Astrocyte (in vitro differentiated cells and primary cell): ENCODE measurements at places on chromosomes 4 and X. TPM values are rescaled to one million over a fixed set of nuclear protein-coding genes. Genes with fewer than 3 reads are reported as not detected.

GRCh38 chr4:80228460-80228859 lies 31.2 kb downstream of the PRDM8 start:
- no peak for DNase-seq

GRCh38 chr4:113785781-113786180 lies 24.2 kb upstream of the CAMK2D start:
- DNase-seq, result no peak

DNA sequence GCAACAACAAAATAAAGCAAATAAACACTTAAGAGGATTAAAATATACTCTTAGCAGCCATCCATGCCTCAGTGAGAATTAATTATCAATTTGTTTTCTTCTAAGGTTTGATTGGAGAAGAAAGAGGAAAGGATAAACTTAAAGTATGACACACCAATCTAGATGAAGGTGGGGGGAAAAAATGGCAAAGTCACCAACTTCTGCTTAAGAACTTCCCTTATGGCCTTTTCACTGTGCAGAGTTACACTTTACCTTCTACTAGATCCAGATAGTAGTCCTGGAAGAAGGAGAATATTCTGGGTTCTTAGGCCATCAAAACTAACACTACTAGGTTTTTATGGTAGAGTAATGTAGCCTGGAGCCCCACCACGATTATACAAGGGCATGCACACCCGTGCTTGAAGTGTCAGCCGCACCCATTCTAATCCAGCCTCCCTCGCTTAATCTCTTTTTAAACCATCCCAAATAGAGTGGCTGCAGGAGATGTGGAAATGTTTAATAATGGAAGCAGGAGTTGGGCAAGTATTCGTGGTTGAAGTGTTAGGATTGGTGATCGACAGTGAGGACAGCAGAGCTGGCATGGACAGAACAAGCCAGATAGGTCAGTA lies 14.1 kb downstream of the ENPEP start:
- DNase-seq, result no peak

GRCh38 chr4:7827566-7827965 lies 112.1 kb downstream of the AFAP1 start:
- no peak for DNase-seq

DNA sequence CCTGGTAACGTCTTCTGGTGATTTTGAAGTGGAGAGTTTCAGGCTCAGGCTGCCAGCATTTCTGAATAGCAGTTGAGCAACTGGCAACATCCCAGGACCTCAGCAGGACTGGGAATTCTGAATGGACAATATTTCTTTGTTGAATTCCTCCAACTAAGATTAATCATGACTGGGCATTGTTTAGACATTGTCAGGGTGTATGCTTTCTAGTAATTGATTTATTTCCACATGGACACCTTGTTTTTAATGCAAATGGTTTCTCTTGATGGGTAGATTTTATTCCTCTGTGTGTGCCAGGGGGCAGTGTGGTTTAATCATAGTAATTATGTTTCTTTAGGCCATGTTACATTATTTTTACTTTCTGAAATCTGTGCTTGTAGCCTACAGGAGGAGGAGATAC lies 1004.7 kb upstream of the LCORL start:
- peak; percentile 76 for DNase-seq

DNA sequence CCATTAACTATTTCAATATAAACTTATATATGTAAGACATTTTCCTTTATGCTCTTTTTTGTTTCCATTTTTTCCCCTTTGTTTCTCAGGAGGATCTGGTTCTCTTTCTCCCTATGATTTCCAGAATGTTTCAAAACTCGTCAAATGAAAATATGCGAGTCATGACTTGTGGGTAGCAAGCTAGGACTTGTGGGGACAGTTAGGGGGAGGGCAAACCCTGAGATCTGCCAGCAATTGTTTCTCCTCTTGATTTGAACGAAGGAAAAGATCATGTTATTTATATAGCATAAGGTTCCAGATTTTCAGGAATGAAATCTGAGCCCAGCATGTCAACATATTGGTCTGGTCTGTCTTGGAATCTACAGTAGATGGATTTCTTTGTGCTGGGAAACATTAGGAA lies 28.9 kb upstream of the GPC4 start:
- no peak for DNase-seq

GRCh38 chrX:23134136-23134535 lies 134.4 kb downstream of the DDX53 start:
- no peak for DNase-seq

GRCh38 chr4:81215931-81216330 lies 909 bp upstream of the PRKG2 start:
- DNase-seq, result no peak

- peak; percentile 19 for DNase-seq
These were observed 29.5 kb upstream of the IRF2 start for GRCh38 chr4:184503869-184504300.

DNA sequence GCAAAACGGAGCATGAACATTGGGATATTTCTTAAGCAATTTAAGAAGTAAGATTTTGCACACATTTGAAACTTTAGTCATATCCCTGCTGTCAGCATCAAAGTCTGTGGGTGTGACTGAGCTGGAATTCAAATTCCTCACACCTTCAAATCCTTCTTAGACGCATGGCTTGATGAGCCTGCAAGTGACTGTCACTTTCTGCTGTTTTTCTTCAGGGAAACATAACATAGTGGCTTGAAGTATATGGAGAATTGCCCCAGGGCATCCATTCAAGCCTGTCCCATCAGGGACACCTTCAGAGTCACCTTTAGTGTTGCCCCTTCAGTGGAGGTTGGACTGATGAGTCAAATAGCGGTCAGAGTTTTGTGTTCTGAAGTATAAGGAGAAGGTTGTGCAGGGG lies 17.4 kb downstream of the FHDC1 start:
- DNase-seq, result no peak

GRCh38 chr4:73998040-73999011 lies at the start of gene CXCL5:
CXCL5 (minus strand) TSS chr4:73998677; CDS start chr4:73998581, 96 bp downstream.
- peak; percentile 39 for DNase-seq

DNA sequence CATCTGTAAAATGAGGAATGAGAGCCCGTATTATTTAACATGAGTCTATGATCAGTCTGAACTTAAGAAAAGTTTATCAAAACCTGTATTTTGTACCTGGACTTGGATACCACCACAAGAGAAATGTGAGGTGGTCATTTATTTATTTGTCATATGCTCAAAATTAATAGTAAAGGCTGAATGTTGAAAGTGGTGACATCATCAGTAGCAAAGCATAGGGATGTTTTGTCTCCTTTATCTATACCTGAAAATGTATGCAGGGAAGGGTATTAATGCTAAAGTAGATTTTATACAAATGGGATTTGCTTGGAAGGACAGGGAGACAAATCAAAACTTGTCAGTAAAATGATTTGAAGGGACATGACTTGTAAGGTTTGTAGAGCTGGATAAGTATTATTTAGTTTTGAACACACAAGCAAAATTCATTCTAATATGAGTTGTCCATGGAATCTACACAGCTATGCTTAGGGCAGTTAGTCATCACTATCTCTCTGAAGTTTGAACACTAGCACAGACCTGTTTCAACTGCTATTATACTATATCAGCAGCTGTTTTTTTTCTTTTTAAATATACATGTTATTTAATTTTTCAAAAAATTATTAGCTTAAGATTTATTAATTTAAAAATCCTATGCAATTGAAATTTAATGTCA lies 52.4 kb upstream of the GUCY1A1 start:
- DNase-seq, result no peak

DNA sequence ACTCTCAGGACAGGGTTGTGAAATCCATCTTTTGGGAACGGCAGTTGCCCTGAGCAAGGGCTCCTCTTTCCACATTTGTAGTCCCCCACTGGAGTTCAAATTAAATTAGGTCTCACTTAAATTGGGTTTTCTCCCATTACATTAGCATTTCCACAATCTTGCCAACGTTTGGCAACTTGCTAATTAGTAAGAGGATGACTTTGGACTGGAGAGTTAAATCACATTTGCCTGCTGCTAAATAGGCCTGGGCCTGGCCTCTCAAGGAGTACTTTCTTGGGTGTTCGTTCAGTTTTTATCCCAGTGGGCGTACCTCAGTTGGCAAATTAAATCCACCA lies 33.8 kb downstream of the TNIP3 start:
- DNase-seq, result no peak

GRCh38 chr4:185965426-185966384 lies 103.3 kb upstream of the TLR3 start:
- no peak for DNase-seq

- DNase-seq, result no peak
These were observed 822.4 kb downstream of the FAT4 start for GRCh38 chr4:126136922-126137781.

DNA sequence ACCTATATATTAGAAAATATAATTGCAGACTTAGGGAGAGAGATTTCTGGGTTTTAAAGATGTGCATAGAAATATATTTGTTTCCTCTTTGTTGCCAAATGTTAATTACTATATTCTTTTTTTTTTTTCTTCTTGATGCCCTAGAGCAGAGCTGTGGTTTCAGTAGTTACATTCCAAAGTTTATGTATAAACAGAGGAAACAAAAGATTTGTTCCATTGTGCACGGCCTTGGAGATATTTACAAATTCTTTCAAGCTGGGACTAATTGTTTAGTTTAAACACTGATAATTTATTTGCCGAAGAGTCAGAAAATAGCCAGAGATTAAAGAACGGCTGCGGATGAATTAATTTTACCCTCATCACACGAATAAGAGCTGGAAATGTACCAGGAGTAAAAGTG lies 85.1 kb downstream of the USP46 start:
- DNase-seq, result peak; percentile 26

DNA sequence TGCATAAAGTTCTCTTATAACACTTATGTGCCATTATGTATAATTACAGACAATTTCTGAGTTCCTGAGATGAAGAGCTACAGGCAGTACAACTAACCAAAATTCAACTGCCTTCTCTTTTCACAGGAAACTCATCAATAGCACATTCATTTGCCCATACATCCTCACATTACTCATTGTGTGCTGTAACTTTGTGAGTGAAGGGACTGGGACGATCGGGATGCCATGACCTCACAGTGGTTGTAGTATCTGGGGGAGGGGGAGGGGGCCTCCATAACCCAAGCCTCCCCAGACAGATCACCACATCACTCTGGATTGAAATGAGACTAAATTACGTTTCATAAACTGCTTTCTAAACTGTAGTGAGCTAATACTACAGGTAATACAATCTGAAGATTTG lies 60.7 kb downstream of the ABCG2 start:
- no peak for DNase-seq

DNA sequence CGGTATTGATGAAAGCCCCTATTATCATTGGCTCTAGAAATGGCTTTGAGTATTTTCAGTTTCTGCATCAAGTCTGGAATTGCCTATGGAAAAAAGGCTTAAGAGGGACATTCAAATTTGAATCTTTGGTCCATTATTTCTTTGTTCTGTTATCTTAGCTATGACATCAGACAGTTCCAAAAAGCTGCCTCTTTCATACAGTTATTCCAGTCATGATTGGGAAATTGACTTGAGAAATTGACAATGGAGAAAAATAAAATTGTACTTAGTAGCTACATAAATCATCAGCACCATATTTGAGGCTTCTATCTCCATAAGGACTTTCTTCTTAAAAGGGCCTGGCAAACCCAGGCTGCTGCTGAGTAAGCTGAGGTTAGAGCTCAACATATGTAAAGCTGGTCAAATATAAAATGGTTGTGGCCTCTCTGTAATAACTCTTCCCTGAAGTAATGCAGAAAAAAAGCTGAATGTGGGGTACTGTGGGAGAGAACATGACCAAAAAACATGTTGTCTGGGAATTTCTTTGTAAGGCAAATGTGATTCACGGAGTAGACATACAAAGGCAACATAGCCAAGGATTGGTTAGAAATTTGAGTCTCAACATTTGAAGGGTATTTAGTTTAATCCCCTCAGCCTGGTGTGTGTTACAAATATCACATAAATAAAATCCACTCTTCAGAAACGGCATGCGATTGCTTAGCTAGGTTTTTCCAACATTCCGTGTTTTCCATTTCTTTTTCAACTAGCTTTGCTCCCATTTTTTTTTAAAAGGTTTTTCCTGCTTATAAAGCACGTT lies 100.9 kb downstream of the LNX1 start:
- no peak for DNase-seq

DNA sequence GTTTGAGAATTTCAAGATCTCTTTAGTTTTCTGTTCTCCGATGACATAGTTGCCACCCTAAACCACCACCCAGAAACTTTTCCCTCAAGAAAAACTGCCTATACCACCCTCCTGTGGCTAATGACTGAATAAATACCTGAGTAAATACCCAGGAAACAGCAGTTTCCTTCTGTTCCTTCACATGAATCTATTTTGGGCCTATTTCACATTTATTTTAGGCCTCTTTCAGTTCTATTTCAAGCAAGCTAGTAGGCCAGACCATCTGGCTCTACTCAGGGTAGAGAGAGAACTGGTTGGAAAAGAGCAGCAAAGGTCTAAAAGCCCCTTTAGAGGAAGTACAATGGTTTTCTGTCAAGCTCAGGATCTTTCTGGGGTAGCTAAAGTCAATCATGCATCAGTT lies 23.4 kb downstream of the ARHGEF9 start:
- no peak for DNase-seq

GRCh38 chr4:148779771-148780170 lies 337.6 kb upstream of the NR3C2 start:
- DNase-seq, result no peak

GRCh38 chr4:126890994-126891393 lies 741.8 kb upstream of the INTU start:
- DNase-seq, result peak; percentile 21

GRCh38 chr4:80694171-80694570 lies 336.3 kb upstream of the BMP3 start:
- peak; percentile 26 for DNase-seq

DNA sequence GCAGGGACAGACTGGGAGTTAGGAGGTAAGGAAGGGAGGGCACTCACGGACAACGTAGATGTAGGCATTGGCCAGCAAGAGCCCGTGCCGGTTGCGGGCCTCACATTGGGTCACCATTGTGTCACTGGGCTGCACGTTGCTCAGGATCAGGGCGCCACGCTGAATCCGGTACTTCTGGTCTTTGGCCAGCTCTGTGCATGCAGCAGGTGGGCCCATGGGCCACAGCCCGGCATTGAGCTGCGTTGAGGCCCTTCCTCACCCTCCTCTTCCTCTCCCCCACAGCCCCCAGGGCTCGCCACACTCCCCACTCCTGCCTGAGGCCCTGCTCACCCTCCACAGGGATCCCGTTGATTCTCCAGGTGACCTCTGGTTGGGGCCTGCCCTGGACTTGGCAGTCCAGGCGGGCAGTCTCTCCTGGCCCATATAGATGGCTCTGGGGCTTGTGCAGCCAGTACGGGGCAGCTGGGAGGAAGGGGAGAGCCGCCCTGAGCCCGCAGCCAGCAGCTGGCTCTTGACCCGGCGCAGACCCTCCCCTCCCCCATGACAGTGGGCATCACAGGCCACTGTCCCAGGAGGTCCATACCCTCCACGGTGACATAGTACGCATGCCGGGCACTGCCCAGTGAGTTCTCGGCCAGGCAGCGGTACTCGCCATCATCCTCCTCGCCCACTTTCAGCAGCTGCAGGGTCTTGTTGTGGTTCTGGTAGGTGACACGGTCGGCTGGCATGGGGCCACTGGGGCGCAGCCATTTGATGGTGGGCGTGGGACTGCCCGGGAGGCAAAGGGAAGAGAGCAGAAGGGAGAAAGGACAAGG lies 16.3 kb downstream of the L1CAM start:
- no peak for DNase-seq

Gene TMPRSS11A
- total RNA-seq, result not detected in 2 replicates

Gene GRPR
- 1.9 and 3.0 TPM in 2 replicates for total RNA-seq

Gene ODAPH
- total RNA-seq, result 55.3 TPM in 2 replicates

Gene WDR13
- total RNA-seq, result 63.4 and 65.4 TPM in 2 replicates

Gene PDLIM3
- total RNA-seq, result 28.5 and 30.7 TPM in 2 replicates

Gene SLC16A2
- total RNA-seq, result 21.1 and 22.8 TPM in 2 replicates

Gene PCDH7
- total RNA-seq, result 40.8 and 45.4 TPM in 2 replicates

Gene PPP1R2C
- total RNA-seq, result not detected in 2 replicates

Gene GPAT3
- total RNA-seq, result 0.39 and 0.50 TPM in 2 replicates
